ENCODE measurements at places on chromosomes 13 and 19.

DNA sequence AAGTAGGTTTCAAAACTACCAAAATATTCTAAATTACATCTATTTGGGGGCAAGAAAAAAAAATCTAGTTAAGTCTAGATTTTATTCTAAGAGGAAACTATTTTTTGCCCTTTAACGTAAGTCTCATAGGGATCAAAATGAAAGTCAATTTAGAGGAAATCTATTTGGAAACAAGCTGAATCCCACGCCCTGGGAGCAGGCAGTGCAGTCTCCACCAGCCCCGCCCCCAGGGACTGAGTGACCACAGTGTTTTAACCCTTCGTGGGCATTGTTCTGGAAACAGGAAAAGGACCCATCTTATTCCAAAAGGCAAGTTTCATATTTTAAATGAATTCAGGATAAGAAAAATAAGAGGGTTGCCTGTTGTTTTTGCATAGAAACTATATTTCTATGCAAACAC, 209.7 kb downstream of the SPRY2 start:
- DNase-seq, result no peak

- no peak for DNase-seq
Observed at GRCh38 chr19:39430675-39431593, 4.8 kb downstream of the RPS16 start.

- DNase-seq, result no peak
Observed at GRCh38 chr13:91158017-91158395, 189.5 kb upstream of the MIR17HG start.

- DNase-seq, result no peak
Observed at GRCh38 chr19:49064029-49064629, 489 bp downstream of the NTF4 start.

- DNase-seq, result no peak
Observed at GRCh38 chr13:46687810-46688209, 109.2 kb downstream of the ESD start.

Measured in NCI-H1417 treated with DMSO at 0.1 percent for 48 hours (cell line).